Cardiac muscle cell (in vitro differentiated cells and primary cell): ENCODE measurements at places on chromosomes 7 and 10.

DNA sequence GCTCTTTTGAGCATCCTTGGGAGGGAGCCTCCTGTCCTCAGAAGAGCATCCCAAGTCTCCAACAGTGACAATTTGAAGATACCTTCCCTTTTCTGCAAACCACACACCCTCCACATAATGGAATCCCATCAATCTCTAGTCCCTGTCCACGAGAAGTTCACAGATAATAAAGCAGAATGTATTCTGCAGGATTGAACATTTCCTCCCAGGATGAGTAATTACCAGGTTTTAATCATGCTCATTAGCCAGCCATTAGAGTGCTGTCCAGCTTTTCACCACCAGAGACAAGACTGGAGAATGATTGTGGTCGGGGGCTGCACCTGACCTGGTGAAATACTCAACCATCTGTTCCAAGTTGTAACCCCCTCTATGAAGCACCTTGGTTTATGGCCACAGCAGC lies 958.6 kb downstream of the KCNMA1 start:
- no peak for DNase-seq

DNA sequence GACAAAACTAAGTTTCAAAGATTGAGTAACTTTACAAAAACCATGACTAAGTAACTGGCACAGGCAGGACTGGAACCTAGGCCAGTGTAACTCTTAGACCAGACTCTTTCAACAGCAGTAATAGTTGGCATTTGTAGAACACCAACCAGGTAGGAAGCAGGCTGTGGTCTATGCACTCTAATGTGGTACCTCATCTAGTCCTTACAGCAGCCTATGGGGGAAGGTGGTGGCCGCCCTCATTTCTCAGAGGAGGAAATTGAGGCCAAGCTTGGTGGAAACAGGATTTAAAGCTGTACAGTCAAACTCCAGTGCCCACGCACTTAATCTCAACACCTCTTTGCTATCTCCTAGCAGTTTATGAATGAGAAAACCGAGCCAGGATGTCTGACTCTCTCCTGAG lies 165.4 kb upstream of the LRGUK start:
- no peak for DNase-seq

GRCh38 chr7:86928308-86928707 lies 131.1 kb downstream of the ELAPOR2 start:
- no peak for DNase-seq

- DNase-seq, result peak; percentile 62
These were observed 129.3 kb upstream of the BET1 start for GRCh38 chr7:94133460-94133859.
